Astrocyte (in vitro differentiated cells and primary cell): ENCODE measurements at places on chromosomes 13 and 19.

GRCh38 chr13:36606060-36606459 lies 67.8 kb upstream of the SERTM1 start:
- no peaks in the 10 kb centered on the region for H3K36me3 ChIP-seq
- H3K4me1 ChIP-seq = no peaks in the 10 kb centered on the region
- H3K27me3 ChIP-seq = no peaks in the 10 kb centered on the region

DNA sequence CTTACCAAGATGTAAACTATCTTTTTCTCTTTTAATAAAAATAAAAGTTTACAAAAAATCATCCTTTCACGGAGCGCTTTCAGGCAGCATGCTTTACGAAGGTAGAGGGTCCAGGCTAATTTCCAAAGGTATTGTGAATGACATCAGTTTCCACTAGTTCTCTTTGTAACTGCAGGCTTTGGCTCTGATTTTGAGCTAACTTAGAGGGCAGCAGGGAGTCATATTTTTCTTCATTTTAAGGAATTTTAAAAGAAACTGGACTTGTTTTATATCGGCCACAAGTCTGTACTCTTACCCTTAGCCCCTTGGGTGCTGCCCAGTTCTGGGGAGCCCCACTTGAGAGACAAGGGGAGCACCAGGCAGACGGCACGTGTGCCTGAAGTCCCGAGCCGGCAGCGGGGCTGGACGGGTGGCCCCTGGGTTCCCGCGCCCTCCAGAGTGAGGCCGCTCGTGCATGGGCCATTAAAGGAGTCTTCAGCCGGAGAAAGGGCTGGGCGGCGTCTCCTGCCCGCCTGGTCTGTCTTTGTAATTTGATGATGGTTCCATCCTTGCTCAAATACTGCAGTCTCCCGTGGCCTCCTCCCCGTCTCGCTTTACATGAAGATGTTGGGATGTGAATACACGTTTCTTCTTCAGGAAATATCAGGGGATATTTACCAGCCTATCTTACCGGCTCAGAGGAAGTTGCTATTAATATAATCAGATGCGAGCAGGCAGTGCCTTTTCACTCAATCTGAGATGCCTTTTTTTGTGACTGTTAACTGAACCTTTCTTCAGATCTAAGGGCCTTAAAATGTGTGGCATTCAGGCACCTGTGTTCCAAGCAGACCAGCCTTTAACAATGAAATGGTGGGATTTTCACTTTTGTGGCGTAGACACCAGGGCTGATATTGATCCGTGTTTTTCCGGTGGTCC lies 67.4 kb downstream of the GGACT start:
- DNase-seq = no peak
- H3K4me3 ChIP-seq = no peak overlapping the region
- no peaks in the 10 kb centered on the region for H3K4me1 ChIP-seq
- no peak overlapping the region for H3K27ac ChIP-seq
- no peaks in the 10 kb centered on the region for H3K27me3 ChIP-seq

DNA sequence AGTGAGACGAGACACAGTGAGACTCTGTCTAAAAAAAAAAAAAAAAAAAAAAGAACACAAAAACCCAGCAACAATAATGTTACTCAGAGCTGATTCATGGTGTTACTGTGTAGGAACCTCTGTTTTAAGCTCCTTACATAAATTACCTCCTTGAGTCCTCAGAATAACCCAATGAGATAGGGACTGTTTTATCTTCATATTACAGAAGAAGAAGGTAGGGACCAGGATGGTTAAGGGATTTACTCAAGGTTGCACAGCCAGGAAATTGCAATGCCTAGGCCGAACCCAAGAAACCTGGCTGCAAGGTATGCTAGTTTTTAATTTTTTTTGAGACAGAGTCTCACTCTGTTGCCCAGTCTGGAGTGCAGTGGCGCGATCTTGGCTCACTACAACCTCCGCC lies 1.5 kb upstream of the DAND5 start:
- H3K27ac ChIP-seq = no peak overlapping the region
- DNase-seq = no peak
- H3K27me3 ChIP-seq = no peaks in the 10 kb centered on the region
- H3K4me3 ChIP-seq = no peak overlapping the region

GRCh38 chr13:98984118-98984517 lies 6.3 kb upstream of the DOCK9 start:
- H3K4me3 ChIP-seq = no peak overlapping the region
- H3K27ac ChIP-seq = no peak overlapping the region
- no peaks in the 10 kb centered on the region for H3K36me3 ChIP-seq
- DNase-seq = no peak
- no peaks in the 10 kb centered on the region for H3K27me3 ChIP-seq

DNA sequence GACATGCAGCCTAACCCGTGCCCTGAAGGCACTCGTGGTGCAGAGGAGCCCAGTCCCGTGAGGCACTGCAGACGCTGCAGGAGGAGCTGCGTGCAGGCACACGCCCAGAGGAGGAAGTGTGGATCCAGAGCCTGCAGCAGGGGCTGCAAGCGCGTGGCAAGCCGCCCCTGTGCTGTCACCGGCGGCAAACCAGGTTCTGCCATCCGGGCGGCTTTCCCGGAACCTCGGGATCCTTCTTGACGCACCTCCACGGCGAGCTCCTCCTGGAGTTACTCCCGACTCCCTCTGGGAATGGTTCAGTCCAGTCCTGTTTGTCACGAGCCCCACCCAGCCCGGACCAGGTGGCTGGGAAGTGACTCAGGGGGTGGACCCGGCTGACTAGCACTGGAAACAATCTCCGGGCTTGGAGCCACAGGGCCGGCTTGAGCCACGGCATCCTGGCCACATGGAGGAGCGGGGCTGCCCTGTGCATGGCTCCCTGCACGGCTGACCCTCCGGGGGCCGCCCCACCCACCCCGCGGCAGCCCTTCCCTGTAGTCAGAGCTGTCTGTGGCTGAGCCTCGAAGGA lies 10.2 kb downstream of the DPP9 start:
- peak overlapping the region; percentile 12 for H3K4me3 ChIP-seq
- H3K36me3 ChIP-seq = peaks cover 51% of the 10 kb centered on the region
- H3K4me1 ChIP-seq = peaks cover 54% of the 10 kb centered on the region
- no peaks in the 10 kb centered on the region for H3K27me3 ChIP-seq
- peak; percentile 100 for DNase-seq
- peak overlapping the region; percentile 92 for H3K27ac ChIP-seq

DNA sequence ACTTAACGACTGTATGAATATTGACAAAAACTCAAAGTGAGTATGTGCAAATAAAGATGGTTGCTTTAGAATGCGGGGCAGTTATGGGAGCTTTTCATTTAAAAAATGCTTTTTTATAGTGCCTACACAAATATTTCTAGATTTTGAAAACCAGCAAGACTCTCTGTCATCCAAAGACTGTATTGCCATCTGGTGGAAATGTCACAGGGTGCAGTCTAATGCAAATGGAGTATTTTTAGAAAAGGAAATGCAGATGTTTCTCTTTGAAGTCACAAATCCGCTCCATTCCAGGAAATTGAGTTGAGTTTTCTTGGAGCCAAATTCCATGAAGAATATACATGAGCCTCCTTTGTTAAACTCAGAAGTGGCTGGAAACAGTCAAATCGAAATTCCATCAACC lies 2.3 kb upstream of the C1QTNF9B start:
- peak; percentile 23 for DNase-seq
- H3K36me3 ChIP-seq = no peaks in the 10 kb centered on the region
- no peak overlapping the region for H3K27ac ChIP-seq

GRCh38 chr19:34838753-34839431 lies 65.9 kb upstream of the ZNF599 start:
- no peak overlapping the region for H3K27ac ChIP-seq
- no peak overlapping the region for H3K4me3 ChIP-seq
- no peaks in the 10 kb centered on the region for H3K27me3 ChIP-seq
- DNase-seq = no peak

- no peak overlapping the region for H3K4me3 ChIP-seq
- peak; percentile 68 for DNase-seq
- no peaks in the 10 kb centered on the region for H3K27me3 ChIP-seq
- H3K4me1 ChIP-seq = peaks cover 14% of the 10 kb centered on the region
These were observed 15.8 kb downstream of the NDUFB7 start for GRCh38 chr19:14555918-14556661.

DNA sequence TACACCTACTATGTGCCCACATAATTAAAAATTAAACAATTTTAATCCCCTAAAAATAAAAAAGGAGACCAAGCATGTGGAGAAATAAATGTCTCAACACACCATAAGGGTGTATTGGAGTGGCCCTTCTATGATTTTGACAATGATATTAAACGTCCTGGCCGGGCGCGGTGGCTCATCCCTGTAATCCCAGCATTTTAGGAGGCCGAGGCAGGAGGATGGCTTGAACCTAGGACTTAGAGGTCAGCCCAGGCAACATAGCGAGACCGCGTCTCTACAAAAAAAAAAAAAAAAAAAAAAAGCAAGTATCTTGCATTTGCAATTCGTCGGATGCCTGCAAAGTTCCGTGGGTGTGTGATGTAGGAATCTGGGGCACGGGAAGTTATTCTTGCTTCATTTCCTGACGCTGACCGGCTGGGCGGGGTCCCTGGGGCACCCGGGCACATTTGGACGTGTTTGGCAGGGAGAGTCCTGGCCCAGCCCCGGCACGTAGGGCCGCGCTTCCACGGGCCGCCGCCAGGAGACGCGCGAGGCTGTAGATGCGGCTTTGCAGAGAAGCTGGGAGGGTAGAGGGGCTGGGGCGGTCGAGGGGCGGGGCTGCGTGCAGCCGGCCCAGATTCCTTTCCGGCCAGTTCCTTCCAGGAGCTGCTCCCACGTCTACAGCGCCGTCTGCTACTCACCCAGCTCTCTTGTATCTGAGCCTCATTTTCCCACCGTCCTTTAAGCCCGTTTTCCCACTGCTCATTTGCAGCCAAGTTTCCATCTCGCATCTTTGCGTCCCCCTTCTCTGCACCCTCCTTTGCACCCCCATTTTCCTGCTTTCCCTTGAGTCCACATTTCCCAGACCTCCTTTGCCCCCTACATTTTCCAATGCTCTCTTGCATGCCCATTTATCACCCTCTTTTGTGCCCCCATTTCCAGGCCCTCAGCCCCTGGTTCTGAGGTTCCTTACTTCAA lies 2.2 kb upstream of the TSPAN16 start:
- no peak overlapping the region for H3K27ac ChIP-seq
- DNase-seq = peak; percentile 76
- H3K27me3 ChIP-seq = peaks cover 4% of the 10 kb centered on the region
- H3K36me3 ChIP-seq = no peaks in the 10 kb centered on the region
- H3K4me1 ChIP-seq = peaks cover 2% of the 10 kb centered on the region

DNA sequence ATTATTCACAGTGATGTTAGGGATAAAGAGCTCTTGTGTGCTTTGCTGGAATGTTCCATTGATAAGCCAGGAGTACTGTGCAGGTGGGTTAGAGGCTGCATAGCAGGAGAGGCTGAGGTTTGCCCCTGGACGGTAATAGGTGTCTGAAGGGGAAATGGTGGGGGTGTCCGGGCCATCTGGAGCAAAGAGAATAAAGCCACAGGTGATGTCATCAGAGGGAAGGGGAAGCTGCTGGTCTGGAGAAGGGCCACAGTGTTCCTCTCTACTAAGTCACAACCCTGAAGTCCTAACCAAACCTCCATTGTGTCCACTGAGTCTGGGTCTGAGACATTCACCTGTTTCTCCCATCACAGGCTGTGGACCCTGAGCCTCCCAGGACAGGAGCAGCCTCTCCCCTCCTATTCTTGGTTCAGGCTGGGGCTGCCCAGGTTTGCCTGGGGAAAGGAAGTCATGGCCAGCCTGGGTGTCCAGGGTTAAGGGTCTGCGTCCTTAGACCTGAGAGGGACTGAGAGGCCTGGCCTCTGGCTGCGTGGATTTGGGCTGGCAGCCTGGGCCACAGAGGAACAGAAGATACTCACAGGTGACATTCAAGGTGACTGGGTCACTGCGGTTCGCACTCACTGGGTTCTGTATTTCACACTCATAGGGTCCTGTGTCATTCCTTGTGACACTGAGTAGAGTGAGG lies 6.8 kb downstream of the CEACAM1 start:
- H3K27me3 ChIP-seq = no peaks in the 10 kb centered on the region
- no peak for DNase-seq
- H3K4me3 ChIP-seq = no peak overlapping the region

- H3K36me3 ChIP-seq = no peaks in the 10 kb centered on the region
- H3K4me3 ChIP-seq = no peak overlapping the region
- H3K27me3 ChIP-seq = peaks cover 2% of the 10 kb centered on the region
- H3K27ac ChIP-seq = no peak overlapping the region
These were observed 32.6 kb upstream of the MTIF3 start for GRCh38 chr13:27482983-27483382.

DNA sequence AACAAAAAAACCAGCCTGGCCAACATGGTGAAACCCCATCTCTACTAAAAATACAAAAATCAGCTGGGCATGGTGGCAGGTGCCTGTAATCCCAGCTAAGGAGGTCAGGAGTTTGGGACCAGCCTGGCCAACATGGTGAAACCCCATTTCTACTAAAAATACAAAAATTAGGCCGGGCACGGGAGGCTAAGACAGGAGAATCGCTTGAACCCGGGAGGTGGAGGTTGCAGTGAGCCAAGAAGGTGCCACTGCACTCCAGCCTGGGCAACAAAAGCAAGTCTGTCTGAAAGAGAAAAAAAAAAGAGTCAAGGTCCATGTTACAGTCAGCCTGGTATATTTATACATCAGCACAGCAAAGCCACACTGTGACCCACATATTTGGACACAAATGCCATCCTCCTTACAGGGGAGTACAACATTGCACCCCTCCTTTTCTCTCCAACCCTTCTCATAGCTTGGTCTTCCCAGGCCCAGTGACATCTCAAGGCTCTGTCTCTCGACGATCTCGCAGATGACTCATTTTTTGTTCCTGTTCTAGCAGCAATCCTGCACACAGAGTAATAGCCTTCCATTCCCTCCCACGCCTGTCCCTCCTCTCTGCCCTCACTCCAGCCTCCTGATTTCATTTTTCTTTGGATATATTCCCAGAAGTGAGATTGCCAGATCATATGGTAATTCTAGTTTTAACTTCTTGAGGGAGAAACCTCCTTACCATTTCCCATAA lies 21.0 kb upstream of the DPP9 start:
- peaks cover 4% of the 10 kb centered on the region for H3K4me1 ChIP-seq
- H3K36me3 ChIP-seq = no peaks in the 10 kb centered on the region
- DNase-seq = peak; percentile 91
- H3K27ac ChIP-seq = no peak overlapping the region
- H3K27me3 ChIP-seq = peaks cover 20% of the 10 kb centered on the region

GRCh38 chr19:18594096-18594823 lies 5.7 kb downstream of the REX1BD start:
- DNase-seq = peak; percentile 59
- peak overlapping the region; percentile 10 for H3K4me3 ChIP-seq
- H3K4me1 ChIP-seq = peaks cover 17% of the 10 kb centered on the region
- H3K36me3 ChIP-seq = no peaks in the 10 kb centered on the region

DNA sequence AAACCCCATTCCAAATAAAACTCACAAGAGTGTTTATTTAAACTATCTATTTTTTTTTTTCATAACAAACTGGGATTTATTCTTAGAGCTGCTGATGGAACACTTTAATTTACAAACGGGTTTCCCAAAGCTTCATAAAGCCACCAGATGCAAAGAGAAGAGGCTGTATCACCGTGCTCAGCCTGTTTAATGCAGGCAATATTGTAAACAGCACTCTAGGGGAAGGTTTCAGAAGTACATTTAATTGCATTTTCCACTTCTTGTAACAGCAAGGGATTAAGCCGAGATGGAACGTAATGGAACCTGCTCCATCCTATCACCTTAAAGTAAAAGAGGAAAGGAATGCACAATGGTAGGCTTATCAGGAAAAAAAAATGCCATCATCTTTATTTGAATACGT lies 550.6 kb upstream of the ARGLU1 start:
- H3K27ac ChIP-seq = no peak overlapping the region
- no peaks in the 10 kb centered on the region for H3K4me1 ChIP-seq
- no peak overlapping the region for H3K4me3 ChIP-seq
- no peaks in the 10 kb centered on the region for H3K36me3 ChIP-seq
- no peak for DNase-seq
- H3K27me3 ChIP-seq = no peaks in the 10 kb centered on the region
